ENCODE measurements at places on chromosomes 1 and 21. TPM values are rescaled to one million over a fixed set of nuclear protein-coding genes. Genes with fewer than 3 reads are reported as not detected.

The IFT25 gene
- total RNA-seq = 6.5 TPM

The FAM3B gene
- total RNA-seq = not detected

The LCE3D gene
- not detected for total RNA-seq

DNA sequence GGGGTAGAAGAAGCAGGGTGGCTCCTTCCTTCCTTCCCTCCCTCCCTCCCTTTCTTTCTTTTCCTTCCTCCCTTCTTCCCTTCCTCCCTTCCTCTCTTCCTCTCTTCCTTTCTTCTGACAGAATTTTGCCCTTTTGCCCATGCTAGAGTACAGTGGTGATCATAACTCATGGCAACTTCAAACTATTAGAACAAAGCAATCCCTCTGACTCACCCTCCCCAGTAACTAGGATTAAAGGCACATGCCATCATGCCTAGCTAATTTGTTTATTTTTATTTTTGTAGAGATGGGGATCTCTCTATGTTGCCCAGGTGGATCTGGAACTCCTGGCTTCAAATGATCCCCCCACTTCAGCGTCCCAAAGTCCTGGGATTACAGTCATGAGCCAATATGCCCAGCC lies 10.0 kb upstream of the RPE65 start:
- no peak for DNase-seq
- no peaks in the 10 kb centered on the region for H3K4me1 ChIP-seq
- no peaks in the 10 kb centered on the region for H3K27me3 ChIP-seq
- H3K4me3 ChIP-seq = no peak overlapping the region
- no peaks in the 10 kb centered on the region for H3K36me3 ChIP-seq
- no peak overlapping the region for H3K27ac ChIP-seq

GRCh38 chr1:238954865-238955264 lies 431.5 kb upstream of the CHRM3 start:
- no peaks in the 10 kb centered on the region for H3K27me3 ChIP-seq
- H3K4me1 ChIP-seq = no peaks in the 10 kb centered on the region
- H3K4me3 ChIP-seq = no peak overlapping the region
- no peak overlapping the region for H3K27ac ChIP-seq

DNA sequence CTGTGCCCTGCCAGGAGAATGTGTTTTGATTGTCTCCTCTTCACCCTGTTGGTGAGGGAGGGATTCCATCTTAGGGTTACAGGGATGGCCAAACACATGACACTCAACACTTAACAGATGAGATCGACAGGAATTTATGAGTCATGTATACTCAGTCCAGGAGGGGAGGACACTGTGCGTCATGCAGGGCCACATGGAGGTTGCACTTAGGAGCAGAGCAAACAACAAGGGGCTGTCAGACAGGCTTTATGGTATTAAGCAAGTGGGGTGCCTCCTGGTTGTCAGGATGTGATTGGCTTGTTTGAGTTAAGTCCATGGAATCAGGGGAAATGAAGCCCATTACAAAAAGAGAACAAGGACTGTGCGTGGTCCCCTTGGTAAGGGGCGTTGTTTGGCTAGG lies 26.9 kb downstream of the EDARADD start:
- no peaks in the 10 kb centered on the region for H3K36me3 ChIP-seq
- DNase-seq = no peak
- H3K27me3 ChIP-seq = no peaks in the 10 kb centered on the region
- no peak overlapping the region for H3K27ac ChIP-seq

- DNase-seq = no peak
- H3K36me3 ChIP-seq = no peaks in the 10 kb centered on the region
- H3K4me1 ChIP-seq = no peaks in the 10 kb centered on the region
- H3K4me3 ChIP-seq = no peak overlapping the region
- H3K27ac ChIP-seq = no peak overlapping the region
- H3K27me3 ChIP-seq = no peaks in the 10 kb centered on the region
These were observed 41.8 kb upstream of the PAXBP1 start for GRCh38 chr21:32813265-32813903.
